ENCODE measurements at places on chromosomes 11 and 22.

- no peak for DNase-seq
These were observed 71.8 kb downstream of the TTC28 start for GRCh38 chr22:28607795-28608194.

- DNase-seq: no peak
These were observed 2.4 kb upstream of the MYBPC3 start for GRCh38 chr11:47354913-47355282.

DNA sequence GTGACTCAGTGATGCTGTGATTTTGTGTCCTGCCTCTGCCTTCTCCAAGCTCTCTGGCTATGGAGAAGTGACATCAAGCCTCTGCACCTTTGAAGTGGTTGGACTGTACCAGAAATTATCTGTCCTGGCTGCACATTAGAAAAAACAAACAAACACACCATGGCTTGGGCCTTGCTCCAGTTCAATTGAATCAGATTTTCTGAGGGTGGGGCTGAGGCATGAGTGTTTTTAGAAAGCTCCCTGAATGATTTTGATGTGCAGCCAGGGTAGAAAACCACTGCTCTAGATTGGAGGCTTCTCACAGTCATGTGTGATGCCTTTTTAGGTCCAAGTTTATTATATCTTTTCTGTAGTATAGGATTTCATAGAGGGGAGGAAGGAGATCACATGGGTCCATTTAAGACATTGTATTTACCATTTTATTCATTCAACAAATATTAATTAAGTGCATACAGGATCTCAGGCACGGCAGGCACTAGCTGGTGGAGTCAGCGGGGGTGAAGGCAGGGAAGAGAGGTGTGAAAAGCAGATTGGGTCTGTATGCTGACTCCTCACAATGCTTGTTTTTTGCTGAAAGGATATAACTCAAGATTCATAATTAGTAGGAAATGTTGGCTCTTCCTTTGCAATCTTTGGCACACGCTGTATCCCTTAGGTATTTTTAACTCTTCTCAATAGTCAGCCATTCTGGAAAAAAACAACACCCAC lies 7.1 kb upstream of the VSTM5 start:
- DNase-seq: no peak

- no peak for DNase-seq
These were observed 22.0 kb upstream of the MYOD1 start for GRCh38 chr11:17697175-17697949.
